Stimulated activated CD4-positive, alpha-beta T cell treated with anti-CD3 and anti-CD28 coated beads, TNF-alpha, amount 100 ng/mL, for 48 hours (primary cell): ENCODE measurements at places on chromosomes 6 and 20.

GRCh38 chr20:43666376-43667328 lies at the start of gene MYBL2:
Gene MYBL2, plus strand, starts transcription at chr20:43667114. Its CDS starts 170 bp downstream, at chr20:43667284.
- peak; percentile 49 for DNase-seq

- peak; percentile 8 for DNase-seq
Observed at GRCh38 chr20:13430346-13431002, 208.3 kb downstream of the TASP1 start.

- no peak for DNase-seq
Observed at GRCh38 chr6:80502871-80503270, 396.4 kb downstream of the BCKDHB start.

DNA sequence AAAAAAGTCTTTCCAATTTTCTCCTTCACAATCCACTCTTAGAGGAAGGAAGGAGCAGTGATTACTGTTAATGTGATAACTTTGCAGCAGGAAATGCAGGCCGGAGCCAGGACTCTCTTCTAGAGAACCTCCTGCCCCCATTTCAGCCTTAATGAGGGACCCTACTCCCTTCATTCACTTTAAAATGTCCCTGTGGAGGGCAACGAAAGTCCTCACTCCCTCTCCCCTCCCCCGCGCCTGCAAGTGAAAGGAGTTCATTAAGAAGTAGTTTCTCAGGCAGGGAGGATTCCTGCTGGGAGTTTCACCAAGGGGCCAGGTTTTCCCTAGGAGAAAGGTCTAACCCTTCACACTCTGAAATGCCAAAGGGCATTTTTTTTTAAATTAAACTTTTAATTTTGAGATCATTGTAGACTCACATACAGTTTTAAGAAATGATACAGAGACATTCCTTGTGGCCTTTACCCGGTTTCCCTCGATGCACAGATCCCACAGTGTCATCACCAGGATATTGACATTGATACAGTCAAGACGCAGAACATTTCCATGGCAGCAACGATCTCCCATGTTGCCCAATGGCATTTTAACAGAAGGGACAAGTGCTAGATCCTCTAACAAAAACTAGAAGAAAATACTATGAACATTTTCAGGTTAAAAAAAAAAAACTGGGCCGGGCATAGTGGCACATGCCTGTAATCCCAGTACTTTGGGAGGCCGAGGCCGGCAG lies 6.8 kb upstream of the COMMD7 start:
- DNase-seq = no peak

DNA sequence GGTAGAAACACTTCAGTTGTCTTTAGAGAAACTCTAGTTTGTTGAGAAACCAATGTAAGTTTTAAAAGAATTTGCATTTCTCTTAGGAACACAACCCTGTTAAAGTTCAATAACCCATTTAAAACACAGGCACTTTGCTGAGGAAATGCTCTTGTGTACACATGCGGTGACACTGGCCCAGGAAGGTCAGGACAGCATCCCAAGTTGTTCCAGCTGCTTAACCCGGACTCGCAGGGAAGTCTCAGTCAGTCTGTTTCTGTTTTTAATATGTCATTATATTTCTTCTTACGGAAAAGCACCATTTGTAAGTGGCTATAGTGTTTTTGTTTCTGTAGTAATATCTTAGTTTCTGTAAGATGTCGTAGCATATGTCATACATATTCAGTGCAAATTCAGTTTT lies 36.9 kb downstream of the RIN2 start:
- DNase-seq = no peak

DNA sequence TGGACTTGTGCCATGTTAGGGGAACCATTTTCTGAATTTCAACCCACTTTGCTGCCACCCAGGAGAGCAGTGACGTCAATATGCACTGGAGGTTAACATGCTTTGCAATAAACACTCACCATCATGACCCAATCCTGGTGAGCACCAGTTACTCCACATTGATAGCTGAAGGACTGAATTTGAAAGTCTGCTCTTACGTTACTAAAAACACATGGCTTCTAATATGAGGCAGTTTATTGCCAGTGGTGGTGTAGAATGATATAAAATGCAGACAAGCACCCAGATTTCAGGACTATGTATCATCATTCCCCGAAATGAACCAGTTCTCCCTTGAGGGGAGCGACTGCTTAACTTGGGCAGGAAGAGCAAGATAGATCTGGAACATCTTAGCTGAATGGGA lies 23.8 kb downstream of the RFPL4B start:
- DNase-seq = no peak

DNA sequence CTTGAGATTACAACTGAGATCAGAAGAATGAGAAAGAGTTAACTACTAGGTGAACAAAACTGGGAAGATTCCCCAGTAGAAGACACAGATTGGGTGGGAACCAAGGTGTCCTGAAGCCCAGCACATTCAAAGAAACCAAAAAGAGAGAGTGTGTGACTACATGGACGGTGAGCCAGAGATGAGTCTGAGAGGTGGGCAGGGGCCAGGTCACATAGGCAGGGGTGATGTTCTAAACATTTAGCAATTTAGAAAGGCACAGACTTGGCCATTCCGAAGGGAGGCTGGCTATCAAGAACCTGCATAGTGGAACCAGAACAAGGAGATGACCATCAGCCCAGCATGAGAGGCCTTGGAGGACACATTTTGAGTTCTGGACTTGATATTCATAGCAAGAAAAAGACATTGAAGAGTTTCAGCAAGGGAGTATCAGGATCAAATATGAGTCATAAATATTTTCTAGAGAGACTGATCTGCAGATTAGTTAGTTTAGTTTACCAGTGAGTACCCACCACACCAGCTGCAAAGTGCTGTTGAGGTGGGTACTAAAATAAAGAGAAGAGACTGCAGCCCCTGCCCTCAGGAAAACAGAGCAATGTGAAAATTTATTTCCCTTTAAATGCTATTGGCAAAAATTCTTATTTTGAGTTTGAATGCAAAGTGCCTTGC lies 340.5 kb upstream of the PRDM1 start:
- no peak for DNase-seq

- no peak for DNase-seq
Observed at GRCh38 chr20:54131675-54132611, 41.8 kb downstream of the CYP24A1 start.

GRCh38 chr6:56510984-56511531 lies 131.6 kb downstream of the DST start:
- DNase-seq = no peak

- DNase-seq = no peak
Observed at GRCh38 chr20:34124469-34125249, 12.6 kb upstream of the EIF2S2 start.

GRCh38 chr20:846894-847278 lies 13.4 kb downstream of the FAM110A start:
- no peak for DNase-seq

GRCh38 chr6:53119349-53119748 lies 29.3 kb downstream of the GCM1 start:
- no peak for DNase-seq

DNA sequence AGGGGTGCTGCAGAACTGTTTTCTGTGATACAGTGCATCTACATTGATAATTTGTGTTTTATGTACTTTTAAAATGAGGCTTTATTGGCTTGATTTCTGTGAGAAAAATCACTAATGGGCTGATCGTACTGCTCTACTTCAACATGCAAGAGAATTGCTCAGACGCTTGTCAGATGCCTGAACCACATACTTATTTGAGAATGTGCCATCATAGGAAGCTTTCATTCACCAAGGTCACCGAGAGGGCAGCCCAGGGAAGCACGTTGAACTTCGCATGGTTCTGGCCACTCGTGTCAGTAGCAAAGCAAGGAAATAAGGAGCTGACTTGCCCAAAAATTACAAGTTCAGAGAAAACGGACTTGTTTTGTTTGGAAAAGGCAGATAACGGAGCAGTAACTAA lies 168.5 kb upstream of the AKAP12 start:
- no peak for DNase-seq

DNA sequence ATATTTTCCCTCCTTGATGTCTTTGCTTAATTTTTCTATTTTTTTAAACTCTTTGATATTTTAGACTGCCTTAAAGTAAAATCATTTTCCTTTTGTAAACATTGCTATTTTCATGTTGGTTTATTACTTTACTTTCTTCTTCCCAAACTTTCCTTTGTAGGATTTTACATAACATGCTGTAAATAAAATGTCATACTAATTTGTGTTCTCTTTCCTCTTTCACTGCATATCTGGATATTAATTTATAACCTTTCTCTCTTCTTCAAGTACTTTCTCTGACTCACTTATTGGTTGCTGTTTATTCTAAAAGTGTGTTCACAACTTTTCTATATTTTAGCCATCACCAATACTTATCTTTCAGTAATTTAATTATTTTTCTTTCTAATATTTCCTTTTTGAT lies 9.3 kb upstream of the POM121L2 start:
- no peak for DNase-seq

DNA sequence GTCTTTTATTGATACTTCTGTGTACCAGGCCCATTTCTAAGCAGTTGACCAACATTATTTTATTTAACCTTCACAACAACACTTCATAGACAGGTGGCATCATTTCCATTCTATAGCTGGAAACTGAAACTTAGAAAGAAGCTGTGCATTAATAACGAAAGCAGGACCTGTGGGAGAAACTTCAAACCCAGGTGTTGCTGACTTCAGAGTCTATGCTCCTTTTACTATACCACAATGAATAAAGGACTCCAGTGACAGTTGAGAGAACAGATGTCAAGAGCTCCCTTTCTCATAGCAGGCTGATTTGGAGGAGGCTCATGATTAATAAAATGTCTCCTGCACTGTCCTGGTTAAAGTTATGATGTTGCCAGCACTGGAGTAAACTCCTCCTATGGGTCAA lies 56.6 kb upstream of the POU3F2 start:
- DNase-seq = no peak

DNA sequence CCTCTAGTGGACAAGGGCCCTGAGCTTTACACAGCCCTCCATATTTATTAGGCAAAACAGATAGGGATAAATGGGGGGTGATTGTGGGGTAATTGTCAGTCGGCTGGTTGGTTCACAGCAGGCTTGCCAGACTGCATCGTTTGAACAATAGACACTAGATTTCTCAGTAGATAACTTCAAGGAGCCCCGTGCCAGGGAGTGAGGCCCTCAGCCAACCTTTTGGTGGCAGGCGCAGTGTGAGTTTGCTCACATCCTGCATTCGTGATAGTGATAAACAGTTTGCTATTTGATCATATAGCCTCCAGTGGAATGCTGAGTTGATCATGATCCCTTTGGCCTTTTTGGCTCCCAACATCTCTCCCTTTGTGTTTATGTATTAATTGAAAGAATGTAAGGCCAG lies 3.6 kb upstream of the ABHD12 start:
- no peak for DNase-seq

- no peak for DNase-seq
Observed at GRCh38 chr6:167232356-167232755, 58.8 kb upstream of the UNC93A start.

DNA sequence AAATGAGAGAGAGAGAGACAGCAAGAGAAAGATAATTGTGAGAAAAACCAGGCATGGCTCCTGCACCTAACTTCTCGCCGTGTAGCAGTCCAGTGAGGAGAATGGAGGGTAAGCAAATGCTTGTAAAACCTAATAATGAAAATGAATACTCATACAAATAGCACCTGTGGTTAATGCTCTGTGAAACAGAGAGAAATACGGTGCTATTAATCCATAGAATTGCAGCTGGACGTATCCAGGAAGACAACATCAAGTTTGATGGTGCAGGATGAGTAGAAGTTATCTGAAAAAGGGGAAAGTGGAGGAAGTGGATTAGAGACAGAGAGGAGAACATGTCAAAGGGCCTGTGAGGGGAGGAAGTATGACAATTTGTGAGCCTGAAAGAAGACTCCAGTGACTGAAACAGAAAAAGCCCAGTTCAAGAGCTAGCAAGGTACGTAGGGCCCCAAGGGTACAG lies 89.4 kb upstream of the PAK5 start:
- no peak for DNase-seq

GRCh38 chr6:14929291-14929690 lies 316.6 kb upstream of the JARID2 start:
- DNase-seq = no peak

DNA sequence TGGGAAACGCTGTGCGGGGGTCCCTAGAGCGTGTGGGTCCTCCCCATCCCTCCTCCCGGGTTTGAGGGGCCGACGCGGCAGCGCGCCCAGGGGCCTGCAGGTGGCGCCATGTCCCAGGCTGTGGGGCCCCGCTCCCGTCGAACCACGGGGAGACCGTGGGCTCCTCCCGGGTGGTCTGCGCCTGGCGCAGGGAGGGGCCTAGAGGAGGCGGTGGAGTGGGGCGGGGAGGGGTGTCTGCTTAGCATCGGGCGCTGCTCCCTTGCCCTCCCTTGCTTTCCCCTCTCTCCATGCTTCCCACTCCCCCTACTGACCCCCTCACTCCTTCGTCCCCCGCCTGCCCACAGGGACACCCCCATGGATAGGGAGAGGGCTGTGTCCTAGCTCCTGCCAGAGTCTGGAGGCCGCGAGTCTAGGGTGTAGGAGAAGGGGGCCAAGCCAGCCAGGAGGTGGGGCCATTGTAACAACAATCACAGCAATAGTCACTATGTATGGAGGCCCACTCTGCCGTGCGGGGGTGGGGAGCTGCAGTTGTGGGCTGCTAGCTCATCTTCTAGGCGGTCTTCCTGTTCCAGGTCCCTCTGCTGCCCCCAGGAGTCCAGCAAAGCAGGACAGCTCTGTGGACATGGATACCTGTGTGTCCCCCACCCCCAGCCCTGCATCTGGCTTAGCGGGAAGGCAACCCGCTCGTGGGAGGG lies 51.7 kb downstream of the CHMP4B start:
- DNase-seq = no peak

DNA sequence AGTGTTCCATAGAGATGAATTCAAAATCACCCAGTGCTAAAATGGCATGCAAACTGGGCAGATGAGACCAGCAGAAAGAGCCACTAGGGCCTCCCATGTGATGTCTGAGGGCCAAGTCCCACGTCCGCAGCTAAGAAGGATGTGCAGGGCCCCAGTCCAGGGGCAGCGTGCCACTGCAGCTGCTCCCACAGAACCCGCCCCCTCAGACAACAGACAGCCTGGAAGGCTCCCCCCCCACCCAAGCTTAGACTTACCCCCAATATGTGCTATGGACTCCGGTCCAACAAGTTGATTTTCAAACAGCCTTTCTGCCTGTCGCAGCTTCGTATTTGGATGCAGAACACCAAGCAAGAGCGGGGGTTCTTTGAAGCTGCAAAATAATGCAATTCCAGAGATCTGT lies 14.0 kb downstream of the APMAP start:
- no peak for DNase-seq

- DNase-seq = no peak
Observed at GRCh38 chr6:55958790-55959189, 83.4 kb upstream of the BMP5 start.

GRCh38 chr6:144840619-144841018 lies 555.5 kb downstream of the UTRN start:
- DNase-seq = no peak
